ENCODE measurements at places on chromosomes 6 and 20. TPM values are rescaled to one million over a fixed set of nuclear protein-coding genes. Genes with fewer than 3 reads are reported as not detected.

PLA2G7 gene
- total RNA-seq = not detected

SIRPB1 gene
- 1.4 TPM for total RNA-seq

WFDC12 gene
- total RNA-seq = not detected

PI3 gene
- 2.8 TPM for total RNA-seq

PTCRA gene
- total RNA-seq = not detected

IP6K3 gene
- 1.7 TPM for total RNA-seq

GSTA2 gene
- not detected for total RNA-seq

LY6G6D gene
- not detected for total RNA-seq

LRRC1 gene
- total RNA-seq = 18.6 TPM

KIF6 gene
- total RNA-seq = 1.3 TPM

KIF25 gene
- total RNA-seq = not detected

NMBR gene
- total RNA-seq = not detected

FAM184A gene
- 2.2 TPM for total RNA-seq

SDCBP2 gene
- total RNA-seq = 11.8 TPM

GHRH gene
- not detected for total RNA-seq

SMOC2 gene
- total RNA-seq = not detected

TULP4 gene
- total RNA-seq = 64.2 TPM

CRISP2 gene
- not detected for total RNA-seq

GUCA1A gene
- not detected for total RNA-seq

SFT2D1 gene
- 43.3 TPM for total RNA-seq

C6orf118 gene
- total RNA-seq = not detected

C6orf15 gene
- total RNA-seq = not detected

MUC21 gene
- total RNA-seq = not detected

HSPA1L gene
- 0.35 TPM for total RNA-seq

PRR18 gene
- not detected for total RNA-seq

LZTS3 gene
- total RNA-seq = 5.3 TPM

NEURL2 gene
- 2.0 TPM for total RNA-seq

C6orf58 gene
- not detected for total RNA-seq

ZNF391 gene
- 8.3 TPM for total RNA-seq

OLIG3 gene
- not detected for total RNA-seq

HUS1B gene
- total RNA-seq = 0.72 TPM

NRM gene
- 3.8 TPM for total RNA-seq

NKX2-4 gene
- not detected for total RNA-seq

CLPSL2 gene
- total RNA-seq = not detected

IPCEF1 gene
- not detected for total RNA-seq

BEND6 gene
- total RNA-seq = 4.2 TPM

DDX43 gene
- not detected for total RNA-seq

TBPL1 gene
- 40.9 TPM for total RNA-seq

PBOV1 gene
- total RNA-seq = not detected

RPL10A gene
- total RNA-seq = 2,457 TPM

LRRC73 gene
- total RNA-seq = 0.37 TPM

GSTA1 gene
- not detected for total RNA-seq

SEMG2 gene
- not detected for total RNA-seq

HLA-DQA2 gene
- not detected for total RNA-seq

MRAP2 gene
- 0.15 TPM for total RNA-seq

C6orf132 gene
- 31.9 TPM for total RNA-seq
